Stimulated activated CD4-positive, alpha-beta T cell treated with anti-CD3 and anti-CD28 coated beads, Interleukin-2, amount 100 ng/mL, for 4 hours (primary cell): ENCODE measurements at places on chromosomes 7 and 10.

DNA sequence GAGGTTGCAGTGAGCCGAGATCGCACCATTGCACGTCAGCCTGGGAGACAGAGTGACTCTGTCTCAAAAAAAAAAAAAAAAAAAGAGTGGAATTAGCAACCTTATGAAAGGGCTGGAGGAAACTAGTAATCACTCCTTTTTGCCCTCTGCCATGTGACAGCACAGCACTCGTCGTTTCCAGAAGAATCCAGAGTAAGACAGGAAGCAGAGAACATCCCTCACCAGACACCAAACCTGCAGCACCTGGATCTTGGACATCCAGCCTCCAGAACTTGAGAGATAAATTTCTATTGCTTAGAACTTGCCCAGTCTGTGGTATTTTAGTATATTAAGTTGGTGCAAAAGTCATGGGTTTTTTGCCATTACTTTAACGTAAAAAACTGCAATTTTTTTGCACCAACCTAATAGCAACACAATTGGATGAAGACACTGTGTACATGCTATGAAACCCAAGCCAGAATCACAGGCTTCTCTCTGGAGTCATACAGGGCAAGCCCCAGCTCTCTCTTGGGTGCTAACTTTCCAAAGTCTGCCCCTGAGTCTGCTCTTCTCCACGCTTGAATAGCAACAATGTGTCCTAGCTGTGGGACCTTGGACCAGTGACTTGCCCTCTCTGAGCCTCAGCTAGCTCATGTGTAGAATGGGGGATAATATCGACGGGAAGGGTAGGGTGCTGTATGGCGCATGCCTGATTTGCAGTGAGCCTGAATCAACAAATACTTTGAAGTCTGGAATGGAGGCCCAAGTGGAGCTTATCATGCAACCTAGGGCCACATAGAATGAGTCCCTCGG is 55.1 kb downstream of the CHST3 start:
- no peak for DNase-seq

DNA sequence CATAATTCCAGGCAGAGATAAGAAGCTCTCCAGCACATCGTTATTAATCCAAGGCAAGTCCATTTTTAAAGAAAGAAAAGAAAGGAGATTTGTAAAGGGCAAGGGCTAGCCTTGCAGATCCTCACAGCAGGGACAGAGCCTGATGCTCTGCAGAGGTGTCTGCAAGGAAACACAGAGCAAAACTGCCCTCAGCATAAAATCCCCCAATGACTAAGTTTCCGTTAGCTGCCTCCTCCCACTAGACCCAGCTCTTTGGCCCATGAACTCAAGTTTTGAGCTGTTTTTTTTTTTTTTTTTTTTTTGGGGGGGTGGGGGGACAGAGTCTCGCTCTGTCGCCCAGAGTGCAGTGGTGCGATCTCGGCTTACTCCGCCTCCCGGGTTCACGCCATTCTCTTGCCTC is 300.7 kb downstream of the MTERF1 start:
- DNase-seq: no peak

DNA sequence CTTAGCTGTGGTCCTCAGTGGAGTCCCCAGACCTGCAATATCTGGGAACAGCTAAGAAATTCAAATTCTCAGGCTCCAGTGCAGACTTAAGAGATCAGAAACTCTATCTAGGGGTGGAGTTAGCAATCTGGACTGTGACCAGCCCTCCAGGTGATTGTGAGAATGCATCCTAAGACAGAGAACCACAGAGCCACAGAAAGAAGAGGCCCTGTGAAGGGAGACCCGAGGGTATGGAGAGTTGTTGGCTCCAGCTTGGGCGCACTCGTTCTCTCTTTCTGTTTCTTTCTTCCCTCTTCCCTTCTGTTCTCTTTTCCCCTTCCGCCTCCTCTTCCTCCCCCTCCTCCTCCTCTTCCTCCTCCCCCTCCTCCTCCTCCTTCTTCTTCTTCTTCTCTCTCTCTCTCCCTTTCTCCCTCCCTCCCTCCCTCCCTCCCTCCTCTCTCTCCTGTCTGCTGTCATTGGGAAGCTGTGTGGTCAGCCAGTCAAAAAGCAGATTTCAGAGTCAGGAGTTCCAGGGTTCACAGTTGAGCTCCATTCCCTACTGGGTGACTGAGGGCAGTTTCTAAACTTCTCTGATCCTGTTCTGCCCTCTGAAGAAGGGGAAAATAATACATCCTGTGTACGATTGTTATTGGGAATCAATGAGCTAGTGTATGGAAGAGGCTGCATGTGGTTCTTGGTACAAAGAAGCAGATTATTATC is 62.1 kb upstream of the STEAP1B start:
- DNase-seq: no peak

GRCh38 chr7:150564006-150564405 is 3.2 kb upstream of the GIMAP4 start:
- DNase-seq: no peak

- no peak for DNase-seq
Observed at GRCh38 chr7:81606078-81606863, 163.6 kb downstream of the HGF start.
